ENCODE measurements at places on chromosomes 2 and 18.

- DNase-seq: peak; percentile 63
Measured at GRCh38 chr2:215920244-215921100, 92.9 kb downstream of the MREG start.

GRCh38 chr2:98899041-98899702 lies 36.9 kb downstream of the CRACDL start:
- no peak for DNase-seq

DNA sequence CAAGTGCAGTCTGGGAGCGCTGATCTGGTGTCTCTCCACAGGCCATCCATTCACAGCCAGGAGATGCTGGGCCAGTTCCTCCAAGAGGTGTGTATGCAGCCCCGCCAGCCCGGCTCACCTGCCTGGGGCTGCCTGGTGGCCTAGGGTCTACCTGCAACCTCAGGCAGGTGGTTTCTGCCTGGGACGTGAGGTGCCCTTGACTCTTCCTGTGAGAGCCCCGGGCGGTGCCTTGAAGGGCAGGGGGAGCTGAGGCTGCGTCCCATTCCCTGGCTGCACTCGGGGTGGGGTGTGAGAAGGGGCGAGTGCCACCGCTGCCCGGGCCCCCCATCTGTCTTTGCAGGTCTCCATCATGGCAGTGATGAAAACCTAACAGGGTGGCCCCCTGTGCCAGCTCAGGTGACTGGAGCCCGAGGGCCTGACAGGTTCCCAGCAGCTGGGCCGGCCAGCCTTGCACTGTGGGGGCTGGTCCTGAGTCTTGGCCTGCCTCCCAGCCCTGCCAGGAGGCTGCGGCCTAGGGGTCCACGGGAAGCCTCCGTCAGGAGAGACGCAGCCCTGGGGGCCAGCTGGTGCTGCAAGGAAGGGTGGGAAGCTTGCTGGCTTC lies 11.9 kb downstream of the CAPN10 start:
- DNase-seq: no peak

- DNase-seq: no peak
Measured at GRCh38 chr18:7921938-7922587, 354.9 kb downstream of the PTPRM start.

- no peak for DNase-seq
Measured at GRCh38 chr2:29573147-29573546, 348.2 kb downstream of the ALK start.

- DNase-seq: no peak
Measured at GRCh38 chr18:50797142-50797541, 22.7 kb downstream of the MRO start.

DNA sequence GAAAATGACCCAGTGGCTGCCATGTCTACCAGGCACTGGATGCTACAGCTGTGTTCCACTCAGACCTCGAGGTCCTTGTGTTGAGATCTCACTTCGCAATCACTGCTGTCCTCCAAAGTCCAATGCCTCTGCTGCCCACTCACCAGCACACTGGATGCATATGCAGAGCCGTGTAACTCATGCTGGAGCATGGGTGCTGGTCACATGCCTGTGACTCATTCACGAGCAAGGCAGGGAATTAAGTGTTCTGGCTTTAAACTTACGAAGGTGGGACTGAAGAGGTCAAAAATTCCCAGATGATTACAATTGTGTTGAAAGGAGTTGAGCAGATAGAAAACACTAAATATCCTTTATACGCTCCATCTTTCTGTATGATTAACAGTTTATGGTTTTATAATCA lies 417.5 kb downstream of the NUP35 start:
- DNase-seq: no peak

GRCh38 chr2:127690696-127691095 lies 10.6 kb upstream of the SFT2D3 start:
- no peak for DNase-seq

GRCh38 chr2:2892378-2892777 lies 485.2 kb downstream of the EIPR1 start:
- no peak for DNase-seq

Data from activated T-cell treated with anti-CD3 and anti-CD28 coated beads, Interleukin-2, amount 50 U/mL, for 72 hours (primary cell).